ENCODE measurements at places on chromosomes 11 and 22.
A peak's percentile ranks its signal among the peaks of the same experiment; 100 is the strongest.

DNA sequence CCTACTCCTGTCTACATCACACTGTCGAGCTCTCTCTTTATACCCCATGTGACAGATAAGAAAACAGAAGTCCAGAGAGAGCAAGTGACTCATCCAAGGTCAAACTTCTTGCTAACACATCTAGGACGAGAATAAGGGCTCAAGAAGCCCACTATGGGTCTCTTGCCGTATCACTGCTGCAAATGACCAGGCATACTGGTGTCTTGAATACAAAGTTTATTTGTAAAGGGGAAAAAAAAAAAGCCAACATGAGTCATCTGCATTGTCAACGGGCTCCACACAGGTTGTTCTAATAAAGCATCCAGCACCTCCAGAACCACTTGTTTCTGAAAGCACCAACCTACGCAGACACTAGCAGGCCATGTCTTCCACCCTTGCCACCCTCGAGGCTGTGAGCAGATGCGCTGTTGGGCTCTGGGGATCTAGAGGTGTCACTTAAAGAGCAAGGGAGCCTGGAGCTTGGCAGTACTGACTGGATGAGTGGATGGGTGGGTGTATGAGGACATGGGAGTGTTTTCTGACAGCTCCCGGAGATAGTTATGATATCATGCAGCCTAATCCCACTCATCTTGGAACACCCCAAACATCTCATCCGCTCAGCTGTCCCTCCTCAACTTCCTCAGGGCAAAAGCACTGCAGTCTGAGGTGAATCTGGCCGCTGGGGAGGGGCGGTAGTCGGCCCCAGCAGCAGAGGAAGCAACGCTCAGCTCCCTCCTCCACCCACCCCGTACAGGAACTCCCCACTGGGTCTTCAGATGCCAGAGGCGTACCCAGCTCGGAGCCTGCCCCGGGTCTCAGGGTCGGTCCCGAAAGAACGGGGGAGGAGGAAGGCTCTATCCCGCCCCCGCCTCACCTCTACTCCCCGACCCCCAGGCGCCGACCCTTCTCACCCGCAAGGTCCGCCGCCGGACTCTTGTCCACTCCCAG is 1.0 kb downstream of the SMCO4 start:
- DNase-seq: peak; percentile 60

DNA sequence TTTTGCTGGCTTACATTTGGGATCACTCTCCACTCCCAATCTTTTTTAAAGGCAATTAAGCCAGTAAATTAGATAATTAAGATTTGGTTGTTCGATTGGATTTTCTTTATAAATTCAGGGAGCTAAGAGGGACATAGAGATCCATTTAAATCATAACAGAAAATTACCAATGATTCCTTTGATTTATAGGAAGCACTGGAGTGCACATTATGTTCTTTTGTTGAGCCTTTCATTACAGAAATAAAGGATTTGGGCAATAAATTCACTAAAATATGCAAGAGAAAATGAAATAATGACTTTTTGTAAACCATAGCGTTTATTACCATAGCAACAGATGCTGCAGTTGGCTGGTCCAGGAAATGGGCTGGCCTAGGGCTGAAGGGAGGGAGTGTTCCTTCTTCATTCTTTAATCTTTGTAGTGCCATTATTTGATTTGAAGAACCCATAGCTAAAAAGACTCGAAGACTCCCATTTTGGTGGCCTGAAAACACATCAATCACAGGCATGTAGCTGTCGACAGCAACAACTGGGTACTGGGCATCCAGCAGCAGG is 73.0 kb downstream of the C2CD3 start:
- DNase-seq: no peak

DNA sequence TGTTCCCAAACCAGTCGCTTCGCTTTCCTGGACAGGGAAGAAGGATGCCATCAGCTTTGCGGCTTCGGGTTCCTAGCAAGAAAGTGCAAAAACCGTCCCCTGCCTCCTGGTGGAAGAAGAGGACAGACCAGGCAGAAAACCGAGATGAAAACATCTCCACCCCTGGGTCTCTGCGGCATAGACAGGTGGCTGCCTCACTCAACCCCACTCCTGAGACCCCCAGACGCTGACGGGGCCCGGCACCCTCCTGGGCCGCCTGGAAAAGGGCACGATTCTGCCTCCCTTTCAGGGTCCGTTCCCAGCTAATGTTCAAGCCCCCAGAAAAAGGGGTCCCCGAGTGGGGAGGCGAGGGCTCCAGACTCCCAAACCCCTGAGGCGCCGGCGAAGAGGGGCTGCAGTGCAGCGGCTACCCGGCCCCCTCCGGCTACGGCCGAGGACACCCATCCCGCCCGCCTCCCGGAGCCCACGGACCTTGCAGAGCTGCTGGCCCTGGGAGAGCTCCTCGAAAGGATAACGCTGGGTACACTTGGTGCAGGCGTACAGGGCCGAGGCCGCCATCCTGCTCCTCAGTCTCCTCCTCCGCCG is 569 bp downstream of the FAM76B start:
- no peak for DNase-seq

GRCh38 chr11:117083011-117083935 is 15.0 kb downstream of the SIK3 start:
- DNase-seq: no peak

- no peak for DNase-seq
Observed at GRCh38 chr11:27868709-27869108, 168.5 kb upstream of the BDNF start.

- DNase-seq: peak; percentile 31
Observed at GRCh38 chr11:2518111-2518982, 73.5 kb downstream of the KCNQ1 start.

- no peak for DNase-seq
Observed at GRCh38 chr22:26525946-26526564, 13.8 kb upstream of the TFIP11 start.

DNA sequence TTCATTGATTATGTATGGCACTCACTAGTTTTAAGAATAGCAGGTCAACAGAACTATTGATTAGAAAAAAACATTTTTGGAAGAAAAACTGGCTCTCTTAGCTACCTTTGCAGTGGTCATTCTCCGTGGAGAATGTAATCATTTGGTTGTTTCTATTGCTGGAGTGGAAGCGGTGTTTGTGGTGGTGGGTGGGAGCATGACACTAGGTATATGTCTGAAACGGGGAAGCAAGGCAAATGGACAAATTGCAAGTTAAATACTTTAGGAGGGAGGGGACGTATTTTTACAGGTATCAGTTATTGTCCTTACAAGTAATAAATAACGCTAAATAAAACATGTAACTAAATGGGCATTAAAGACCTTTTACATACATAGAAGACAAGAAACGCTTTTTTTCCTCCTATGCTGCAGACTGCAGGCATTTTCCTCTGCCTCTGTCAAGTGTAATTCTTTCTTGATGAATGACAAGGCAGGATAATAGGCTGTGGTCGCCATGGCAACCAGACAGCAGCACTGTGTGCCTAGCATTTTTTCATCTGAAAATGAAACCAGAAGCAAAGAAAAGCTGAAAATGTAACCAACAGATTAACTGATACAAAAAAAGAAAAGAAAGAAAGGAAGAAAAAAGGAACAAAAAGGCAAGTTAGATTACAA is 46.2 kb downstream of the BLID start:
- no peak for DNase-seq

DNA sequence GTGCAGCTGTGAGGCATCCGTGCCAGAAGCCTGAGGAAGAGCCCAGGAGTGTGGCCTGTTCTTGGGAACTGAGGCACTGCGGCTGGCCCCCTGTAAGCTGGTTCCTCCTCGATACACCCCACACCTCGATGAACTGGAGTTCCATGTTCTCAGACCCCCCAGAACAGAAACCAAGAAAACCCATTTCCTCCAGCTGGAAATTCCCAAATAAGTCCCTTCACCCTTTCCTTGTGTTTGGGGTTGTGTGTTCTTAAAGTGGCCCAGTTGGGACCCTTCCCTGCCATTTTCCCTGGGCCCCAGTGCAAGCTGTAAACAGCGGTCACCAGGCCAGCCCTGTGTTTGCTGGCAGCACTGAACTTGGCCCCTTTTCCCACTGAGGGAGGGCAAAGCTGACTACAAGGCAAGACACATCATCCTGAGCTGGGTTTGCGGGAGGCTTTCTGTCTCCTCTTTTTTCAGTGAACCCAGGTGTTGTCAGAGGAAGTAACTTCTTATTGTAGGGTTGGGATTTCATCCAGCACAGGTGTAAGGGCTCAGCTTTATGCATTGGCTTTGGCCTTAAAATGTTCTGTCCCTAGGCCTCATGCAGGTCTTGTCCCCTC is 60.1 kb upstream of the MPEG1 start:
- no peak for DNase-seq

- no peak for DNase-seq
Observed at GRCh38 chr11:119438599-119438998, 15.6 kb upstream of the THY1 start.

DNA sequence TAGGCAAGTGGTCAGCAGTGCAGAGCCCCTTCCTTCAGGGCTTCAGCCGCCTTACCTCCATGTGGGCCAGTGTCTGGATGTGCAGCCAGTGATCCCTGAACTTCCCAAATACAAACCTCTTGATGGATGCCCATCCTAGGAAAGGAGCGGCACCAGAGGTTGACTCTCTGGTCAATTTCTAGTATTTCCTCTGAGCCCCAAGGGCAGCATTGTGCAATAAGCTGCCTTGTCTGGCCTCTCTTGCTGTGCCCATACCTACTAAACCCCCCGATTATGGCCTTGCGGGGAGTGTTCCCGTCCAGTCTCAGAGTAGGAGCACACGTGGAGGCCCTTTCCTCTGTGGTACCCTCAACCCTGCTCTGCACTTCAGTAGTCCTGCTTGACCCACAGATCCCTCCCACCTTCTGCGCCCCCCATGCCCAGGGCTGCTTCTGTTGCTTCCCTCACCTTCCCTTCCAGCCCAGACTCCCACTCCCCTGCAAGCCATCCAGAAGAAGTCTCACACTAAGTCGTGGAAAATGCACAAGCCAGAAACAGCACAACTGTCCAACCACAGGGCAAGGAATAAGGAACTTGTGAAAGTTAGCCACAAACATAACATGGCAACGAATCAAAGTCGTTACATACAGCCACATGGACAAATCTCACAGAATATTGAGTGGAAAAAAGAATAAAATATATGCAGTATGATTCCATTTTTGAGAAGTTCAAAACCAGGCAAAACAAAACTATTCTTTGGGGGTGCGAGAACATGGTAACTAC is 39.6 kb upstream of the HORMAD2 start:
- DNase-seq: peak; percentile 40

- DNase-seq: peak; percentile 96
Observed at GRCh38 chr11:6389905-6390717, at the start of gene SMPD1. Gene SMPD1, plus strand, starts transcription at chr11:6390474. Its CDS starts 125 bp downstream, at chr11:6390599.

DNA sequence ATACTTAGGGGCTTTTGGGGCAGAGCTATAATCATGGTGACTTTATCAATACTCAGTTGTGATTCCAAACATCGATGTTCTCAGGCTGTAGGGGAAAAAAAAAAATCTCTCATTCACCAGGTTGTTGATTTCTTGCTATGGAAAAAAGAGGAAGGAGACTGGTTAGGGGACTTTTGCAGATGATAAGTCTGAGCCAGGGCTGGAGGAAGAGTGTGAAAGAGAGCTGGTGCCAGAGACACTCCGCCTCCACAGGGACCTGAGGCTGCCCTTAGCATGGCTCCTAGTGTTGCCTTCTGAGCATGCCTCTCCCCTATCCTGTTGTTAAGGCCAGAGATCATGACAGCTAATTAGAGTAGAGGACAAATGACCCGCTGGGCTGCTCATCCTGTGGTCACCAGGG is 16.9 kb downstream of the UPB1 start:
- no peak for DNase-seq

- DNase-seq: peak; percentile 55
Observed at GRCh38 chr11:68296344-68297051, 15.9 kb upstream of the LRP5 start.

DNA sequence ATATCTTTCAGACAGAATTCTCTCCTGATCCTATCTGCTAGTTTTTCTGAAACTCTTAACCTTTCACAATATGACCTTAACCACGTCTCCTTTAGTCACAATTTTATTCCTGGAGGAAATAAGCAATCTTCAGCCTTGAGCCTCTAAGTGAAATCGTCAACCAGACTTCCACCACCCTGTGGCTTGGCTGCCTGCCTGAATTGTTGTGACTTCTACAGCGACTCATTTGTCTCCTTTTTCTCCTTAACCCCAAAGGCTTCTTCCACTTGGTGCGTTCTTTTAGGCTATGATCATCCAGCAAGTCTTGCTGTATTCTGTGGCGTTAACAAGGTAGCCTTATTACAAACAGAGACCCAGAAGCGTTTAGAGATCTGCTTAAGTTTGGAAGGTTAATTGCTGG is 535.1 kb upstream of the ARHGAP42 start:
- DNase-seq: no peak

GRCh38 chr11:67276781-67277230 is 10.5 kb downstream of the GRK2 start:
- no peak for DNase-seq

GRCh38 chr22:45478108-45478771 is 24.4 kb upstream of the FBLN1 start:
- DNase-seq: no peak

- DNase-seq: peak; percentile 85
Observed at GRCh38 chr22:37643225-37643847, 3.9 kb downstream of the SH3BP1 start.

All from left lobe of liver (tissue), 2 donors.